ENCODE measurements at places on chromosomes 4 and X.

DNA sequence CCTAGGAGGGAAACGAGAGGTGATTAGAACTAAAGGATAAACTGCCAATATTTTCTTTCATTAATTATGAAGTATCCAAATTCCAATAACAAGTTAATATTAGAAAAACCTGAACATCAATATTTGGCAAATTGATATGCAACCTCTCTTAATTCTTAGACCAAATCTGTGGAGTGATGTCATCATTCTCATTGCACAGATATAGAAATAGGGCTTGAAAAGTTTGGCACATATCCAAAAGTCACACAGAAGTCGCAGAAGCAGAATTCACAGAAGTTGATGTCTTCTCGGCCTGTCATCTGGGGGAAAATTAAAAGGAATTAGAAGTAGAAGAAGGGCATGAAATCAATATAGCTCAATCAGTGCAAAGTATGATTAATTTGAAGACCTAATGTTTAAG is 36.9 kb downstream of the ENPEP start:
- DNase-seq = no peak

GRCh38 chr4:58962424-58962823 is 1852.2 kb upstream of the IGFBP7 start:
- no peak for DNase-seq

- DNase-seq = no peak
These were observed 29.4 kb downstream of the TRPC5 start for GRCh38 chrX:112053169-112053568.

DNA sequence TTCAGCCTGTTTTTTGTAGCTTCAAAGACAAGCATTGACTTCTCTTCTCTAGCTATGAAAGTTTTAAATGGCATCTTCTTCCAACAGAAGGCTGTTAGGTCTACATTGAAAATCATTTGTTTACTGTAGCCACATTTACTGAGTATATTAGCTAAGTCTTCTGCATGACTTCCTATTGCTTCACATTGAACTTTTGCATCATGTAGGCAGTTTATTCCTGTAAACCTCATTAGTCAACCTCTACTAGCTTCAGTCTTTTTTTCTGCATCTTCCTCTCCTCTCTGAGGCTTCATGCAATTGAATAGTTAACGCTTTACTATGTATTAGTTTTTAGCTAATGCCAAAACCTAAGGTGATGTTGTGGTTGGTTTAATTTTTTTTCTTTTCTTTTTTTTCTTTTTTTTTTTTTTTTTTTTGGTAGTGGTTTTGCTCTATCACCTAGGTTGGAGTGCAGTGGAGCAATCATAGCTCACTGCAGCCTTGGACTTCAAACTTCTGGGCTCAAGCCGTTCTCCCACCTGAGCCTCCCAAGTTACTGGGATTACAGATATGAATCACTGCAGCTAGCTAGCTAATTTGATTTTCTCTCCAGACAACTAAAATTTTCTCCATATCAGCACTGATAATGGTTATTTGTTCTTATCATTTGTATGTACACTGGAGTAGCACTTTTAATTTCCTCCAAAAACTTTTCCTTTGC is 3.4 kb downstream of the UGT2A3 start:
- no peak for DNase-seq

GRCh38 chrX:153381684-153382532 is 19.2 kb downstream of the PNMA6E start:
- DNase-seq = no peak

DNA sequence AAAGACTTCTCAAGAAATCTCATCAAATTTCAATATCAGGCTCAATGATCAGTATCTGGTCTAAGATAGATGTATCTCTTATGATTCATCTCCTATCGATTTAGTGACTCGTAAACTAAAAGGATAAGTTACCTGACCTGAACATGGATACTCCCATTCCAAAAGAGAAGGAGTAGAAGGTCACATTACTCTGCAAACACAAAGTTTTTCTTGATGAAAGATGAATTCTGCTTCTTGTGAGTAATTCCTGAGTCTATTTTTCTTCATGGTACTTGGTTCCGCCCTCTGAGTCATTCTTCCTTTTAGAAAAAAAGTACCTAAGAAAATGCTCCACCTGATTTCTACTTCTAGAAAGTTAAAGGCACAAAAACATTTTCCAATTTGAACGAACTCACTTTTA is 223.1 kb upstream of the SLIT2 start:
- DNase-seq = no peak

DNA sequence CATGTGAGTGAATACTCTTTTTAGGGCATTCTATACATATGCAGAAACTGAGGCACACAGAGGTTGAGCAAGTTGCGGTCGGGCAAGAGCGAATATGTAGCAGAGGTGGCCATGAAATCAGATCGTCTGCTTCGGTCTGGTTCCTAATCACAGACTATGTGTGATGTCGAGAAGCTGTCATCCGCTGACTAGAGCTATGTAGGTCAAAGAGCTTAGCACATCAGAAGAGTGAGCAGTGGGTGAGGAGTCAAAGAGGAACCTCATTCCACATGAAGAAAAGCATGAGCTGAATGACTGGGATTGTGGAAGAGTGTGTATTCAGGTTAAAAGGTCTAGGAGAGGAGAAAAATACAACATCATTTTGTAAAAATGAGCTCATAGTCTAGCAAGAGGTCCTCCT is 19.0 kb downstream of the GAB3 start:
- DNase-seq = no peak

GRCh38 chrX:97021680-97022079 is 138.0 kb downstream of the RPA4 start:
- no peak for DNase-seq

GRCh38 chr4:149511558-149512298 is 303.9 kb downstream of the IQCM start:
- DNase-seq = no peak

GRCh38 chr4:110792036-110792435 is 169.2 kb upstream of the PITX2 start:
- DNase-seq = no peak

DNA sequence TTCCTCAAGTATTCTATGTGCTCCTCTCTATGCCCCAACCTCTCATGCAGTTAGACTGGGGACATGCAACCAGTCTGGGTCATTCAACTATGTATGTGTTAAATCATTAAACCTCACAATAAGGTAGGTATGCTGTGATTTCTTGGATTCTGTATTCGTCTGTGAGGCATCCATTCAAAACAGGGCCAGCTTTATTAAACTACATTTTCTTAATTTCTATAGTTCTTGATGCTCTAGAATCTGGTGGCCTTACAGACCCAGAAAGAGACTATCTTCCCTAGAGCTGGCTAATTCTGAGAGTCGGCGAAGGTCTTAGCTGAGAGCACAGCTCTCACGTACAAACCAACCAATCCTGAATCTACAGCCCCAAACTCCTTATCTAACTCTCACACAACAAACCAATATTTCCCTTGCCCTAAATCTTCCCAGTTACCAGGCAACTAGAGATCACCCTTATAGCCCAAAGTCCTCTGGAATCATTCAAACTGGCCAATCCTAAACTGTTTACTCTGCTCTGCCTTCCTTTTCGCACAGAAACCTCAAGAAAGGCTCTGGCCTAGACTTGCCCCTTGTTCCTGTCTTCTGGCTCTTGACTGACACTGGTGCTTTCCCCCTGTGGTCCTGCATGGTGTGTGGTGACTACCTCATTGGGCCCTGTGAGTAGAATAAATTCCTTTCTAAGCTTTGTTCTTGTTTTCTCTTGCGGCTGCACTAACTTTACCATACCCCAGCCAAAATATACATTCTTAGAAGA is 203.5 kb upstream of the TET2 start:
- DNase-seq = no peak

DNA sequence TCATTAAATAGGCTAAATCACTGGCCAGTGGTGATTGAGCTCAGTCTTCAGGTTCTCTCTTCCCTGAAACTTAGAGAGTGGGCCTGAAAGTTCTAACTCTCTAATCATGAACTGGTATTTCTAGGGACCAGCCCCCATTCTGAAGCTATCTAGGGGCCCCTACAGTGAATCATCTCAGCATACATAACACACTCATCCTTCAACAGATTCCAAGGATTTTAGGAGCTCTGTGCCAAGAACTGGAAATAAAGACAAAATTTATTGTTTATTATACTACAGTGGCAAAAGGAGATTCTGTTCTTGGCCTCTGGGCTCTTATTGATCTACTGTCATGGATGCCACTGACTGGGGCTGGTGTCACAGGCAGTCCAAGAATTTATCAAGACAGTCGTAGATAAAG is 263.8 kb upstream of the IGFBP7 start:
- no peak for DNase-seq

DNA sequence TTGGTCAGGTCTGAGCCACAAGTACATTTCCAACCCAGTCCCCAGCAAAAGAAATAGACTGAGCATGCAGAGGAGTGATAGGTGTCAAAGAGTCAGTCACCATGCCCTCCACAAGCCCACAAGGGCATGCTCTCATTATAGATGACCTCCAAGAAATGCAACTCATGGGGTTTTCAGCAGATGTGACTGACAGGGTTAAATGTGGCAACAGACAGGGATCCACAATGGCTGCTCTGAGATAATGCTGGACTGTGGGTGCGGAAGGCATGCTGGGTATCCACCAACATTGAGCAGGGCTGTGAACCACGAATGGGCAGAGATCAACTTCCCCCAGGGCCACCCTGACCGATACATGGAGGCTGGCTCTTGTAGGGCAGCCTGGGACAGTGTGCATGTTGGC is 115.8 kb downstream of the BCOR start:
- no peak for DNase-seq

GRCh38 chr4:18401868-18402267 is 380.3 kb upstream of the LCORL start:
- DNase-seq = no peak
